Common myeloid progenitor, CD34-positive (primary cell): ENCODE measurements at places on chromosomes 12 and 14.

- no peak overlapping the region for H3K27ac ChIP-seq
- H3K27me3 ChIP-seq: no peaks in the 10 kb centered on the region
- no peak overlapping the region for H3K4me3 ChIP-seq
- DNase-seq: no peak
- no peaks in the 10 kb centered on the region for H3K4me1 ChIP-seq
Observed at GRCh38 chr12:94404854-94405253, 54.8 kb downstream of the CEP83 start.

DNA sequence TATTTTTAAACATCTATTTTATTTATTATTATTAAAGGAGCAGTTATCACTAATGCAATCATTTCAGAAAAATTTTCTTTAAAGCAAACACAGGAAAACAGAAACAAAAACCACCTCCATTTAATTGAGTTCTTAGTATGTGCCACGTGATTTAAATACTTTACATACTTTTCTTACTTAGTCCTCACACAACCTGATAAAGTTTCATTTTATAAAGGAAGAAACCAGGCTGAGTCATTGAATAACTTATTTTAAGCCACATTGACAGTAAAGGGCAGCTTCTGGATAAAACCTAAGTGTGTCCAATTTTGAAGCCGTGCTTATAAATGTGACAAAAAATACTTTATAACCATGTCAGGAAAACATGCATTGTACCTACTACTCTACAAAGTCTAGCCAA, 57.1 kb upstream of the PCED1B start:
- no peak overlapping the region for H3K27ac ChIP-seq
- H3K27me3 ChIP-seq: no peaks in the 10 kb centered on the region
- no peaks in the 10 kb centered on the region for H3K36me3 ChIP-seq
- no peak overlapping the region for H3K4me3 ChIP-seq
- DNase-seq: no peak

- no peaks in the 10 kb centered on the region for H3K4me1 ChIP-seq
- H3K27ac ChIP-seq: no peak overlapping the region
- no peak for DNase-seq
- no peaks in the 10 kb centered on the region for H3K27me3 ChIP-seq
Observed at GRCh38 chr12:131493068-131493826, 217.6 kb upstream of the SFSWAP start.

GRCh38 chr12:41055875-41056577, 132.1 kb upstream of the PDZRN4 start:
- H3K27ac ChIP-seq: no peak overlapping the region
- no peaks in the 10 kb centered on the region for H3K4me1 ChIP-seq
- no peak for DNase-seq

GRCh38 chr12:132190012-132190755, 45.9 kb downstream of the NOC4L start:
- DNase-seq: no peak
- peaks cover 96% of the 10 kb centered on the region for H3K27me3 ChIP-seq
- peaks cover 37% of the 10 kb centered on the region for H3K4me1 ChIP-seq

DNA sequence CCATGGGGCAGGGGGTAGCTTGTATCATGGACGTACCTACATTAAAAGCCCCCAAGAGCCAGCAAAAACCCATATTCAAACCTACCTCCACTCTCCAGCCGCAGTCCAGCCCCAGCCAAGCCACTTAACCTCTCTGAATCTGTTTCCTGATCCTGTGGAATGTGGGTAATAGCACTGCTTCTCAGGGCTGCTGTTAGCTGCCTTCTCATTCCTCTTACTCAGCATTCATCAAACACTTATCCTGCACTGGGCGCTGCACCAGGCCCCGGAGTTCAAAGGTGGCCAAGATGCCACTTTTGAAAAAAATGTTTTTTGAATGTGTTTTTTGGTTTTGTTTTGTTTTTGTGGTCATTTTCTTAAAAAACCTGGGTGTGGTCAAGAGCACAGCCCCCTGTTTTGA, 237.4 kb downstream of the CHST11 start:
- no peaks in the 10 kb centered on the region for H3K27me3 ChIP-seq
- H3K4me1 ChIP-seq: peaks cover 55% of the 10 kb centered on the region
- no peak overlapping the region for H3K27ac ChIP-seq

DNA sequence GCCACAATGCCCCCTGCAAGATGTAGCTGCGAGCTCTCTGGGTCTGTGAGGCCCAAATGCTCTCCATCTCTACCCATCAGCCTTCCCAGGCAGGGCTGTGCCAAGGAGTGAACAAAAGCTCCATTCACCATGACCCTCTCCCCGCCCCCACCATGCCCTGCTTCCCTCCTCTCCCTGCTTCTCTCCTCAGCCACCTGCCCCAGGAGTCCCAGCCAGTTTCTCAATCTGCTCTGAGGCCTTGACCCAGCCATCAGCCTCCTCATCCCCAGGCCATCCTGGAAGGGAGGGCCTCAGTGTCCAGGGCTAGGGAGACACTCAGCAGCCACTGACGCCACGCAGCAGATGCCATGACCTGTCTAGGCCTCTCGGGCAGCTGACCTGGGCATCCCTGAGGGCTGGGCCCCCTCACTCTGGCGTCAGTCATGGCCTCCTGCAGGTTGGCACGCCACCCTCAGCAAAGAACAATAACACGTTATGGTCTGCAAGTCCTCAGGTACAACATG, 8.5 kb upstream of the KRT5 start:
- H3K4me3 ChIP-seq: no peak overlapping the region
- H3K36me3 ChIP-seq: no peaks in the 10 kb centered on the region
- no peak for DNase-seq
- no peak overlapping the region for H3K27ac ChIP-seq
- no peaks in the 10 kb centered on the region for H3K27me3 ChIP-seq

- H3K27ac ChIP-seq: no peak overlapping the region
- H3K4me1 ChIP-seq: no peaks in the 10 kb centered on the region
- no peak for DNase-seq
- no peak overlapping the region for H3K4me3 ChIP-seq
Observed at GRCh38 chr14:103372017-103372416, 13.2 kb upstream of the MARK3 start.
